ENCODE measurements at places on chromosomes 3 and 15. TPM values are rescaled to one million over a fixed set of nuclear protein-coding genes. Genes with fewer than 3 reads are reported as not detected.
A peak's percentile ranks its signal among the peaks of the same experiment; 100 is the strongest.

Gene GPR176
- 21.2 TPM for total RNA-seq

- peaks cover 17% of the 10 kb centered on the region for H3K4me1 ChIP-seq
- peak; percentile 86 for DNase-seq
- H3K4me3 ChIP-seq, result no peak overlapping the region
- H3K27ac ChIP-seq, result no peak overlapping the region
Measured at GRCh38 chr3:132535575-132536441, 61.3 kb upstream of the ACKR4 start.

DNA sequence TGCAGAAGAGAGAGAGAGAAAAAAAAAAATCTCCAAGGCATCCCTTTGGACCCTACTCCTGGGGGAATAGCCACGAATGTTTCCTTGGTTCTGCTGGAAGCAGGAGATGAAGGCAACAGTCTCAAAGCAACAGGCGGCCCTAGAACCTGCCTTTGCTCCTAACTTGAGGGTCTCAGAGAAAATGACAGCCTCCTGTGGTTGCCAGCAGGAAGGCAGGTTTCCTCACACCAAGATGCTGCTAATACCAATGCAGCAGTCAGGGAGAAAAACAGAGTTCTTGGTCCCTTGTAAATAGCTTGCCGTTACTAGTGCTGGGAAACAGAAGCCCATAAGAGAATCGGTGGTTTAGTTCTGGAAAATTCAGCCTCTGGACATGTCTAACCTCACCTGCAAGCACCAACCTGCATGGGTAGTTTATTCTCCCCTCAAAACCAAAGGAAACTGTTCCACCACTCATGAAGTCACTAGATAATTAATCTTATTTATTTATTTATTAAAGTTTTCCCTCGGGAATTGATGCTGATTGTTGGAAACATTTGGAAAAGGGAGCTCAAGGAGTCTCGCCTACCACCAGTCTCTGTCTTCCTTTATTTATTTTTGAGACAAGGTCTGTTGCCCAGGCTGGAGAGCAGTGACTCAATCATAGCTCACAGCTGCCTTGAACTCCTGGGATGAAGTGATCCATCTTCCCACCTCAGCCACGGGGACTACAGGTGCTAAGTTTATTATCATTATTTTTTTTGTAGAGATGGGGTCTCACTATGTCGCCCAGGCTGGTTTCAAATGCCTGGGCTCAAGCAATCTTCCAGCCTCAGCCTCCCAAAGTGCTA, 883 bp upstream of the FRMD4B start:
- peaks cover 3% of the 10 kb centered on the region for H3K4me1 ChIP-seq
- DNase-seq, result peak; percentile 65
- H3K4me3 ChIP-seq, result peak overlapping the region; percentile 77
- H3K27ac ChIP-seq, result no peak overlapping the region
- H3K36me3 ChIP-seq, result no peaks in the 10 kb centered on the region

Gene SLC49A4
- 14.9 TPM for total RNA-seq

Gene GOLGA8H
- total RNA-seq, result 0.75 TPM

DNA sequence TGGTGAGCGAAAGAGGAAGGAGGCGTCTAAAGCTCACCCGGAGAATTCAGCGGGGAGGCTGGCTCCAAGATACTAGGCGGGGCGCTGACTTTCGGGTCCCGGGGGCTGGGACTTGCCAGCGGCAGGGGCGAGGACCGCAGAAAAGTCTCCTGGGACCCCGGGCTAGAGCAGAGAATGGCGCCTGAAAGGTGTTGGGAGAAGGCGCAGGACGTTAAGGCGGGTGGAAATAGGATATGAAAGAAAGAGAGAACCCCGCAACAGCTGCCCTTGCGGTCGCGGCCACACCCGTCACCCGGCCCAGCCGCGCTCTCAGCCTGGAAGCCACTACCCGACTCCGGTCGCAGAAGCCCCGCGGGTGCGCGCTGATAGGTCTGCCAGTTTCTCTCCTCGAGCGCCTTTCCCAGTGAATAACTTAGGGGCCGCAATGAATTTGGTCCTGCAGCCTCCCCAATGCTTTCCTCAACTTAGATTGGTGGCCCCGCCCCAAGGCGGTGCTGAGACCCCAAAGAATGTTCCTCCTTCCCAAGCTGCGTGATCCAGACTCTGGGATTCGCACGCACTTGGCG, 604 bp downstream of the LTK start:
- H3K27me3 ChIP-seq, result peaks cover 67% of the 10 kb centered on the region
- peaks cover 7% of the 10 kb centered on the region for H3K4me1 ChIP-seq
- no peak overlapping the region for H3K27ac ChIP-seq

Gene CLDN16
- 1.1 TPM for total RNA-seq

DNA sequence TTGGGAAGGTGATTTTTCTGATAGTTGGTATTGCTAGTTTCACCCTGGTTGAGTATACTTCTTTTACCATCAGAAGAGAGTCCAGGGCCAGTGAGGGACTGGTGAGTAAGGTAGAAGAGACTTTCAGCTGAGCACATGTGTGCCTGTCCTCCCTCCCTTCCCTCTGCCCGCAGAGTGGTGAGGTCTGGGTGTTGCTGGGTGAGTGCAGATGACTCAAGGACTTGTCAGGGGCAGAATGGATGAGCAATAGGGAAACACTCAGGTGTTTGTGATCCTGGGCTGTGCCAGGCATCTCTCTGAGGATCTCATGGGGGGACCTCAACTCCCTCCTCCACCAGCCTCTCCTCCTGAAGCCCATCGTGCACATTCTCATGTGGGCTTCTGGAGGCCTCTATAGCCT, 76.0 kb upstream of the GSK3B start:
- H3K27me3 ChIP-seq, result no peaks in the 10 kb centered on the region
- DNase-seq, result no peak
- H3K4me3 ChIP-seq, result no peak overlapping the region
- no peaks in the 10 kb centered on the region for H3K4me1 ChIP-seq
- H3K36me3 ChIP-seq, result no peaks in the 10 kb centered on the region

DNA sequence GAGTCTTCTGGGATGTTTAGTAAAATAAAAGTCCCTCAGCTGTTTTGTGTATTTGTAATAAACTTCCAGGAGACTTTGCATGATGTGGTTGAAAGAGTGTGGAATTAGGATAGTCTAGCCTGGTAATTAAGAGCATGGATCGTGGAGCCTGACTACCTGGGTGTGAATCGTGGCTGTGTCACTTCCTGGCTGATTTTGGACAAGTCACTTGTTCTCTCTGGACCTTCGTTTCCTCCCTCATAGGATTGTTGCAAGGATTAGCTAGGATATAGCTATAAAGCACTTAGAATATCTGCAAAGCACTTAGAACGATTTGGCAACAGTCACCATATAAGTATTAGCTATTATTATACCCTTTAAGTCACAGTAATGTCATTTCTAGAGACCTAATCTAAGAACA, 40.2 kb downstream of the SLMAP start:
- no peak for DNase-seq
- H3K4me3 ChIP-seq, result no peak overlapping the region
- H3K36me3 ChIP-seq, result peaks cover 4% of the 10 kb centered on the region
- no peak overlapping the region for H3K27ac ChIP-seq

DNA sequence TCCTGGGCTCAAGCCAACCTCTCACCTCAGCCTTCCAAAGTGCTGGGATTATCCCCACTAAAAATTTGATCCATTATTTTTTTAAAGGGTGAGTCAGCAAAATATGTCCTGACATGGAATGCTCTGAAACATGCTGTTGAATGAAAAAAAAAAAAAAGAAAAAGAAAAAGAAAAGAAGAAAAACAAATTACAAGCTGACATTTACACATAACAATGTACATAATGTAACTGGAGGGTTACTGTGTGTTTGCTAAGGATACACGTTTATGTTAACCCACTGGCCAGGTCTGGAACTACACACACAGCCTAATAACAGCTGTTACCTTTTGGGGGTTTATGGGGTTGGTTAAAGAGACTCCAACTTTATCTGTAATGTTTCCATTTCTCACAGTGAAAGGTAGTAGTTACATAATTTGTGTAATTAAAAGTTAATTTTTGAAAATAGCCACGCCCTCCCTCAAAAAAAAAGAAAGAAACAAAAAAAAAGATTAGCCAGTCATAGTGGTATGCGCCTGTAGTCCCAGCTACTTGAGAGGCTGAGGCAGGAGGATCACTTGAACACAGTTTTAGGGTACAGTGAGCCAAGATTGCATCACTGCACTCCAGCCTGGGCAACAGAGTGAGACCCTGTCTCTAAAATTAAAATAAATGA, 3.1 kb upstream of the MESP2 start:
- no peaks in the 10 kb centered on the region for H3K4me1 ChIP-seq
- DNase-seq, result no peak
- peaks cover 22% of the 10 kb centered on the region for H3K27me3 ChIP-seq
- no peaks in the 10 kb centered on the region for H3K36me3 ChIP-seq
- no peak overlapping the region for H3K27ac ChIP-seq
